T1000 (cell line): ENCODE measurements at places on chromosomes 3 and 15.

DNA sequence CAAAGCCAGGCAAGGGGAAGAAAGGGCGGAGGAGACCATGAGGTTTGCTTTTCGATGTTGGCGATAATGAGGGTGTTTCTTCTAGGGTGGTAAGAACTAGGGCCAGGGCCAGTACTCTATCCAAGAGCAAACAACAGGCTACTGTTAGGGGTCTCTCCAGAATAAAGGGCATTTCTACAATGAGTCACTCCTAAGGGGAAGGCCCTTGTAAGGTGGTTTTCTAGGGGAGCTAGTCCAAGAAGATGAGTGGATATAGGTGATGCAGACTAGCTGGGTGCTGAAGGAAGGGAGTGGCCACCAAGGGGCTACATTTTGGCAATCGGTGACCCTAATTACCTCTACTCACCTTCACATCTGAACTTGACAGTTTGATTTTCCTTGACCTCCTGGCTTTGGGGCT, 148.5 kb upstream of the HACD2 start:
- DNase-seq: no peak

DNA sequence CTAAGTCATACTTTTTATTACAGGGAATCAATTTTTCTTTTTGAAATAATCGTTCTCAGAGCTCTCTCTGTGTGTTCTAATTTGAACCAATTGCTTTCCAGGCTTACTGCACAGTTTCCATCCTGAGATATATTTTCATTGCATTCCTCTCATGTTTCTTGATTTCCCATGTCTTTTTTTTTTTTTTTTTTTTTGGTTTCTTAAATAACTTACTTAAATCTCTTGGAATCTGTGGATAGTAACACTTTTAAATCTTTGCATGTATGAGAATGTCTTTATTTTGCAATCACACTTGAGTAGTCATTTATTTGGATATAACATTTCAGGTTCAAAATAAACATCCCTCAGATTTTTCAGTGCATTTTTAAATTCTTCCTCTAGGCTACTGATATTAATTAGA, 14.5 kb upstream of the ABTB1 start:
- DNase-seq: no peak

- DNase-seq: no peak
Observed at GRCh38 chr3:52297242-52298148, 9.9 kb downstream of the GLYCTK start.

DNA sequence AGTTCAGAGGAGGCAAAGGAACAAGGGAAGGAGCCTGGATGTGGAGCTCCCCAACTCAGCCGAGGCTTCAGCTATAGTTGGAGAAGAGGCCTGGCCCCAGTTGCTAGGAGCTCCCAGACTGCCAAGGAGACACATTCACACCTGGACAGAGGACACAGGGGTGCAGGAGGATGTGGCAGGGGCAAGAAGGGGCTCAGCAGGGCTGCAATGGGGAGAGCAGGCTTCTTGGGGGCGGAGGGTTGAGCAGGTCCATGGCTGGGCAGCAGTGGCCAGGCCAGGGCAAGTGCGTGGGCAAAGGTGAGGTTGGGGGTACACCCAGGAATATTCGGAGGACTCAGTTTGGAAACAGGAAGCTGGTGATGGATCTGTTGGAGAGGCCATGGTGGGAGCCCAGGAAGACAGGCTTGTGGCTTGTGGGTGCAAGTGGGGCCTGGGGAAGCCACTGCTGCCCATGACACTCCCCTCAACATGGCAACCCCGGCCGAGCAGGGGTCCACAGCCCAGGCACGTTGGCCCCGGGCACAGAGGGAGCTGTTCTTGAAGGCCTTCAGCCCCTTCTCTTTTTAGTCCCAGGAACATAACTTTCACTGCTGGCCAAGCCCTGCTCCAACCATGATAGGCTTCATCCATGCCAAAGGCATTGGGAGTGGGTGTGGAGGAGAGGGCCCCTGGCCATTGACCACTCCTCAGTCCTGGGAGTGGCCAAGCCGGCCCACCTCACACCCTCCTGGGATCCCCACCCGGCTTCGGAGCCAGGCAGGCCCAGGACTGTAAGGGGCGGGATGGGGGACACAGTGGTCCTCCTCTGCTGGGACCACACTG, 33.3 kb downstream of the TSPAN3 start:
- DNase-seq: no peak

DNA sequence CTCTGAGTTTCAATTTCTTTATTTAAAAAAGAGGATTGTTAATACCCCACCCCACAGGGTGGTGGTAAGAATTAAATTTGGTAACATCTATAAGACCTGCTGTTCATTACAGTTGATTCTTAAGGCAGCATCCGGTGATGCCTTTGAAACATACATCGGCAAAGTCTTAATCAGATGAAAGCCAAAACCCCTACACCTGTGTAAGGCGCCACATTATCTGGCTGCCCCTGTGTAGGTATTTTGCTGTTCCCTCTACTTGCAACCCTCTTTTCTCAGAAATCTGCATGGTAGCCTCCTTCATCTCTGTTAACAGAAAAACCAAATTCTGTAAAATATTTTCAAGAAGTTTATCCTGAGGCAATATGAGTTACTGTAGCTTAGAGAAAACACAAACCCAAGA, 90.0 kb downstream of the ST6GAL1 start:
- DNase-seq: no peak

DNA sequence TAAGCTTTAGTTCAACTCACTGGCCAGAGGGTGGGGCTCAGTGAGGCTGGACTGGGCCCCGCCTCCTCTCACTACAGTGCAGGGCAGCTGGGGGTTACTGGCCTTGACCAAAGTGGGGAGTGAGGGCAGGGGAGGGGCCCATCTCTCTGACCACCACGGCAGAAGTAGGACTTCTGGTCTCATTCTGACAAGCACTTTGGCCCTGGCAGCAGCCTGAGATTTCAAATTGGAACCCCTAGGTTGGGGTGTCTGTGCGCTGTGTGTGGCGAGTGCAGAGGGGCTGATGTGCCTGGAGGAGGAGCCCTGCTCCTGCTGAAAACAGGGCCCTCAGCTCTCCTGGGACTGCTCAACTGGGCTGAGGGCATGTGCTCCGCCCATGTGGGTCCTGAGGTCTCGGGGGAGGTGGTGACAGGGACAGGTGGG, 60.3 kb upstream of the RPL32 start:
- DNase-seq: no peak

GRCh38 chr3:146814601-146815315, 209.6 kb upstream of the PLSCR5 start:
- no peak for DNase-seq

DNA sequence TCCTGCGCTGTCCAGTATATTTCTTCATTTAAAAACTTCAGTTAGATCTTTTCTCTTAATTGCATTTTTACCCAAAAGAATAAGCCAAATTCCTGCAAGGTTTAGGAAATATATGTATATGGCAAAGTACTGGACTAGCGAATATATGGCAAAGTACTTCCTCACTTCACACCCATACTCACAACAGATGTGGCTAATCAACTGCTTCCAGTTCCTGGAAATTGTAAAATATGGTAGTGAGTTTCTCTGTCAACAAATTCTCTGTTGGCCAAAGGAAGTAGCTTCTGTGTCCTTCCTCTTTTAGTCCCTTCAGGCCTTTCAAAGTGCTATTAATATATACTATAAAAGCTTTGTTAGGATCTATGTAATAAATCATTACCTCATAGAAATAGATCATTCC, 22.0 kb downstream of the GPR15 start:
- DNase-seq: no peak

GRCh38 chr3:45167011-45167911, 21.1 kb upstream of the CDCP1 start:
- peak; percentile 94 for DNase-seq

DNA sequence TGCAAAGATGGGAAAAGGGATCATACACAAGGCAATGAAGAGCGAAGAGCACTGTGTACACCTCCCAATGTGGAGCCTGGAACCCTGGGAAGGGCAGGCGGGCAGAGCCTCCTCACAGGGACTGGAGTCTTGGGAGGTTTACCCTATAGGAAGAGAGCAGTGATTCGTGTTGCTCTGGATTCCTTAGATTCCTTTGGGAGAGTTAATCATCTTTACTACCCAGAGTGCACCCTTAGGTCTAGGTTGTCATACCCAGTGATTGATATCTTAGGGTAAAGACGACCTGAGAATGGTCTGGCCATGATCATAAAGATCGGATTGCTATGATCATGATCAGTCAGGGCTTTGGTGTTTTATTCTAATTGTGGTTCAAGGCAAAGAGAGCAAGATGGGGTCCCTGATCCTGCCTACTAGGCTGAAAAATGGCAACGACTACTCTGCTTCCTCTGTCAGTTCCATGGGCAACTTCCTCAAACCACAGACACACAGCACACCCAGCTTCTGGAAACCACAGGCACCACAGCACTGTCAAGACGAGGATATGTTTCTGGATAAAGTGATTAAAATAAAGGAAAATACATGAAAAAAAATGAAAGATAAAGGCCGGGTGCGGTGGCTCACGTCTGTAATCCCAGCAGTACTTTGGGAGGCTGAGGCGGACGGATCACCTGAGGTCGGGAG, 20.4 kb upstream of the MAP6D1 start:
- DNase-seq: no peak

DNA sequence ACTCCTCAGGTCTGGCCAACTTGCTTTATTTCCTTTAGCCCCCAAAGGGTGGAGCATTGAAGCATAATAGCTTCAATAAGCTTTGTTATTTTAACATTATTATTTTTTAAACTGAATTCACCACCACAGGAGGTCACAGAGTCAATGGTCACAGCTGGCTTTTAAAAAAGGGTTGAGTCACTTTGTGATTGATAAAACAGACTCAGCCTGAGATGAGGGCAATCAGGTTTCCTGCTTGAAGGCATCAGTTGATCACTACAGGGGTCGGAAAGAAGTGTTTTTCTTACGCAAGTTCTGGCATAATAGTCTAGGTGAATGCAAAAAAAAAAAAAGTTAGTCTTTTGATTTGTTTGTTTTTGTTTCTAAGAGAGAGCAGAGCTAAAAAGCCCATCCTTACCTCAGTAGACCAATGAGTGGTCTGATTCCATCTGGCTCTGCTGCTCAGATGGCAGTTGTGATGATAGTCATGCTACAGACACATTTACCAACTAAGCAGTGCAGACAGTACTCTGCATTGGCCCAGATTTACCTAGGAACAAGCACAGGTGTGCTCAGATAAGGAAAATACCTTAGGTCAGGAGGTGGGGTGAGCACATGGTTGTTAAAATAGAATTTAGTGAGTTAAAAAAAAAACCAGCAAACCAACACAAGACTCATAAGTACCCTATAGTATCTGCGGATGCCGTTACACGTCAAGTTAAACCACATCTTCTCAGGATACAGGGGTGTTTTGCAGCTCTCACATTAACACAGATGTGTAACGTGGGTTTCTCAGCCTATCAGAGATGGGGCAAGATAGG, 22.6 kb downstream of the ZNF80 start:
- DNase-seq: no peak

DNA sequence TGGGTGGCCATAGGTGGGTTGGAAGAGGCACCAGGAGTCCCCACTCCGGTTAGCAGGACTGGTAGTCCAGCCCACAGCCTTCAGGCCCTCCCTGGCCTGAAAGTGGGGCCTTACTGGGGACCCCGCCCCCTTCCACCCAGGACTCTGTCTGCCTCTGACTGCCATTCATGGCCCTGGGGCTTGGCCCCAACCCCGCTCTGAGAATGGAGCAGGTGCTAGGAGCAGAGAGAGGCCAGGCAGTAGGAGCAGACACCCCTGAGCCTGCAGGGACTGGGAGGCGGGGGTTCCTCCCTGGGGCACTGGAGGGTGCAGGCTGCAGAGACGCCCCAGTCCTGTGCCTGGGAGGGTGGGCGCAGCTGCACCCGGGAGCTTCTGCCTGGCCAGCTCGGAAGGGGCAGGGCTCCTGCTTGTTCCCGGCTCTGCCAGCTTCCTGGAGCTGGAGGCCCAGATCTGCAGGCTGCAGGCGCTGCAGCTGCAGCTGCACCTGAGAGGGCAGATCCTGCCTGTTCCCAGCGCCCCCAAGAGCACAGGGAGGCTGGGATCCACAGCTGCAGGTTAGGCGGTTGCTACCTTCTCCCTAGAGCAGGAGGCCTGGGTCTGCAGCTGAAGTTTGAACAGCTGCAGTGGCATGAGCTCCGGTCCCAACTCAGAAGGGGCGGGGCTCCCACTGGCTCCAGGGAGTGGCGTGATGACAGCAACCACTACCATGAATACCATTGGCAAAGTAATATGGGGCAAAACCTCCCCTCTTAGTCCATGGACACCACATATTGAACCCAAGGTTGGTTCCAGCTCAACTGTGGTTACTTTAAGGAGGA, 194.7 kb downstream of the SQOR start:
- DNase-seq: no peak

GRCh38 chr3:71101014-71101413, 482.5 kb downstream of the FOXP1 start:
- peak; percentile 49 for DNase-seq

DNA sequence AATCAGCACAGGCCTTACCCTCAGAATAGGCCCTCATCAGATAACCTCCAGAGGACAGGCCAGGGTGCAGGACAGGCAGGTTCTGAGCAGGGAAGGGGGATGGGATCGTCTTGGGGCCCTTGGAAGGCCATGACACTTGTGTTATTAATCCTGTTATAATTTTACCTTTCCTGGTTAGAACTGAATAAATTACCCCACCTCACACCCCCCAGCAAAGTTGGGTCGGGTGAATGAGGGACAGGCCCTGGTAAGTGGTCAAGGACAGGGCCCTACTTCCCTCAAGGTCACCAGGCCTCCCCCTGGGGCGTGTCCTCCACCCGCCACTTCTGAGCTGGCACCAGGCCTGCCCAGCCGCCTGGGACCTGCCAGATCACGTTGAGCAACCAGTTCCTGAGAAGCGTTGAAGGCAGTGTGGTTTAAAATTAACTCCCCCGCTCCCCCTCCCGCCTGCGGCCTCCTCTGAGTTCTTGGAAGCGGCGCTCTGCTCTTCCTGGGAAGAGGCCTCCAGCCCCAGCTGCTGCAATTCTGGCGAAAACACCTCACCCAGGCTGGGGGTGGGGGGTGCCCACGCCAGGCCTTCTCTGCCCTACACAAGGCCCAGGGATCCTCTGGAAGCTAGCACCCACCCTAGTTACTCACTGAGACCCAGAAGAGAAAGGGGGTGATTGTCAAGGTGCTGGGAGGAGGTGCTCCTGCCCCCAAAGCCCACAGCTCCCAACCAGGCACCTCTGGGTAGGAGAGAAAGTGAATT, 10.6 kb downstream of the CISH start:
- peak; percentile 82 for DNase-seq

DNA sequence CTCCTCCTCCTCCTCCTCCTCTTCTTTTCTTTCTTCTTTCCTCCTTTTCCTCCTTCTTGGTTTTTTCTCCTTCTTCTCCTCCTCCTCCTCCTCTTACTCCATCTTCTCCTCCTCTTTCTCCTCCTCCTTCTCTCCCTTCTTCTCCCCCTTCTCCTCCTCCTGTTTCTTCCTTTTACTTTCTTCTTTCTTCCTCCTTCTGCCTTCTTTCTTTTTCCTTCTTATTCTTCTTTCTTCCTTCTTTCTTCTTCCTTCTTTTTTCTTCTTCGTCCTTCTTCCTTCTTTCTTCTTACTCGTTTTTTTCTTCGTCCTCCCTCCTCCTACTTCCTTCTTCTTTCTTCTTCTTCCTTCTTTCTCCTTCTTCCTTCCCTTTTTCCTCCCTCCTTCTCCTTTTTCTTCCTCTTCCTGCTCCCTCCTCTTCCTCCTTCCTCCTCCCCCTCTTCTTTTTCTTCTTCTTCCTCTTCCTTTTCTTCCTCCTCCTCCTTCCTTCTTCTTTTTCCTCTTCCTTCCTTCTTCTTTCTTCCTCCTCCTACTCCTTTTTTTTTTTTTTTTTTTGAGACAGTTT, 92.1 kb downstream of the SLMAP start:
- DNase-seq: no peak

GRCh38 chr3:16132928-16133327, 41.6 kb upstream of the GALNT15 start:
- DNase-seq: no peak
